ENCODE measurements at places on chromosomes 3 and 15. TPM values are rescaled to one million over a fixed set of nuclear protein-coding genes. Genes with fewer than 3 reads are reported as not detected.

IGDCC3 gene
- not detected for total RNA-seq

GOLGA8A gene
- 8.8 TPM for total RNA-seq

STRIT1 gene
- total RNA-seq, result not detected

DNA sequence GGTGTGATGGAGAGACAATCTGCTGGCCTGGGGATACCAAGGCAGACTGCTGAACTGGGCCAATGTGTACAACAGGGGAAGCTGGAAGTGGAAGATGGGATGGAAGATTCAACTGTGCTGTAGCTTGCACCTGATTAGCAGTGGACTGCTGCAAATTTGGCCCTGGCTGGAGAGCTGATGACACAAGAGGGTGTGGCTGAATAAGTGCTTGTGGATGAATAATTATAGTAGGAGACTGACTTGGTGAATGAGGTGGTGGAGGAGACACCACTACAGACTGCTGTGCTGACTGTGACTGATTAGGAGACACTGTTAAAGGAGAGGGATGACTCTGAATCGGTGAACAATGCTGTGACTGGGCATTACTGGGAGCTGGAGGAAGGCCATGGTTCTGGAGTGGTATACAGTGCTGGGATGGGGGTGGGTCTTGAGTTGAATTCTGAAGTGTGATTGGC is 52.5 kb downstream of the PHC3 start:
- DNase-seq, result no peak

GRCh38 chr3:134374105-134374790 is at the start of gene AMOTL2:
Gene AMOTL2, minus strand, starts transcription at chr3:134374447. Its CDS starts 3,014 bp downstream, at chr3:134371433.
- DNase-seq, result peak; percentile 88

DNA sequence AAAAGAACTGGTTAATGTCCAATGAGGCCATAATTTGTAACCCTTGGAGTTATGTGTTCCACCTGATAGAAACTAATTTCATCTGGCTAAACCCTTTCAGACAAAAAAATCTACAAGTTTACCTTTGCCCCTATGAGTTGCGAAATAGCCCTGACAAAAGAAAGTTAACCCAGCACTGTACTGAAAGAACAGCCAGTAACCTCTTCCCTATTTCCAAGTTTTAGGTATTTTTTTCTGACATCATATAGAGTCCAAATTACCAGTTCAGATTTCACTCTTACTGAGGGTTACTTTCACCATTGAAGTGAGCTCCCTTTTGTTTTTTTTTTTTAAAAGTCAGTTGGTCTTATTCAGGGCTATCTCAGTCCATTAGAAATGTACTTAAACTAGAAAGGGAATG is 42.8 kb upstream of the PTPRG start:
- no peak for DNase-seq

DNA sequence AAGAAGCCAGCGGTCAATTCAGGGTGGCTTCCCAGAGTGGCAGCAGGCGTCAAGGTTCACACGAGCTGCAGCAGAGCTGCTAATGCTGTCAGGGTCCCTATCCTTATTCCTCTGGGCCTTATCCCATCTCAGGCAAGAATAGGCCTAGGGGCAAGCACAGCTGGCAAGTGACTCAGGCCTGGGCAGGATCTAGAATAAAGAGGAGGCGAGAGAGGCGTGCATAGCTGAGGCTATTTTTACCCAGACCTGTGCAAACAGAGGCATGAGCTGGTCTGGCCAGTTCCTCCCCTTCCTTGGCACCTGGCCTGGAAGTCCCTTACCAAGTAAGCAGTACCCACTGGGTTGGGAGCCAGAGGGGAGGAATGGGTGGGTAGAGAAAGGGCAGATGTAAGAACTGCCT is 12.2 kb upstream of the VIPR1 start:
- no peak for DNase-seq

DNA sequence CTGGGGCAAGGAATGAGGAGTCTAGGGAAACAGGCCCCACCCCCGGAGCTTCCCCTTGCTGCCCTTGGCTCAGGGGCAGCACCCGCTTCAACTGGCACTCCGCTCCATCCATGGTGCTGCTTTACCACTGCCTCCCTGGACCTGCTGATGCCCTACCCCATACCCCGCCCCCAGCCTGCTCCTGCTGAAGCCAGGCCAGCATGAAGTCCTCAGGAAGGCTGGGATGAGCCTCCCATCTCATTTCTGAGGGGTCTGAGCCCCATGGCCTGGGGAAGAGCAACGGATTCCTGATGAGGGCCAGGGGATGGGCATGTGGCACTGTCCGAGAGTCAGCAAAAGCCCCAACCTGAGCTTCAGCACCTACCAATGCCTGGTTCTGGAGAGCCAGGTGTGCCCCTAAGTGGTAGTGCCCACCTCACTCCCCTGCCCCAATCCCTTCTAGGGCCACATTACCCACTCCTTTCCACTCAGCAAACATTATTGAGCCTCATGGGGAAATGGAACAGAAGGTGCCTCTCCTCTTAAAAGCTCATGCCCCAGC is 21.0 kb downstream of the SEC61A1 start:
- DNase-seq, result no peak
